ENCODE measurements at places on chromosomes 1 and 21. TPM values are rescaled to one million over a fixed set of nuclear protein-coding genes. Genes with fewer than 3 reads are reported as not detected.

- DNase-seq: no peak
These were observed 8.7 kb downstream of the SH3BP5L start for GRCh38 chr1:248817065-248817464.

Gene EFCAB14
- 104 TPM for polyA plus RNA-seq

DNA sequence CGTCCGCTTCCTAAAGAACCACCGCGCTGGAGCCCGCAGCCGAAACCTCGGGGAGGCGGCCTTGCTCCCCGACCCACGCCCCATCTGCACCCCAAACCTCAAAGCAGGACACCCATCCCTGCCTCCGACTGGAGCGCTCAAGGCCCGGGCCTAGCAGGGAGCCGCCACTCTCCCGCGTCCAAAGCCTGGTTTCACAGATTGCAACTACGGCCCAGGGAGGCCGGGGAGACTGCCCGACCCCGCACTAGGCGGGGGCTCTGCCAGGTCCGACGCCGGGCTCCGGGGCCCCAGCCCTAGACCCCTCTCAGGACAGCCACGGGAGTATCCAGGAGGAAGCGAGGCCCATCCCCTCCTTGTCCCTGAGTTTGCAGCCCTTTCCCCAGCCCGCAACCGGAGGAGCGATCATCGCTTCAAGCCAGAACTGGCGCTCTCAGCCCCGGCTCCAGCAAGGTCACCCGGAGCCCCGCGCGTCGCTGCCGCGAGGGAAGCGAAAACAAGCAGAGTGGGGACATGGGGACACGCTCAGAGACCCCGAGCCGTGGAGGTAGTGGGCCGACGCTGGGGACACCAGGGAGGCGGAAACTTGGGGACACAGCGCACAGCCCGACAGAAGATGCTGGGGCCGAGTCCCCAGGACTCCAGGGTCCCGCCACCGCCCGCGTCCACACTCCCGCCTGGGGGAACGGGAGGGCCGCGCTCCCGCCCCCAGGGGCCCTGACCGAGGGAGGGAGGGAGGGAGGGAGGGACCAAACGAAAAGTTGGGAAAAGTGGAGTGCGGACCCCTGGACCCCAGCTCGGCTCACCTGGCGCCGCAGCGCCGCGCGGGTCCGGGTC is 433 bp downstream of the TMEM200B start:
- DNase-seq: no peak

DNA sequence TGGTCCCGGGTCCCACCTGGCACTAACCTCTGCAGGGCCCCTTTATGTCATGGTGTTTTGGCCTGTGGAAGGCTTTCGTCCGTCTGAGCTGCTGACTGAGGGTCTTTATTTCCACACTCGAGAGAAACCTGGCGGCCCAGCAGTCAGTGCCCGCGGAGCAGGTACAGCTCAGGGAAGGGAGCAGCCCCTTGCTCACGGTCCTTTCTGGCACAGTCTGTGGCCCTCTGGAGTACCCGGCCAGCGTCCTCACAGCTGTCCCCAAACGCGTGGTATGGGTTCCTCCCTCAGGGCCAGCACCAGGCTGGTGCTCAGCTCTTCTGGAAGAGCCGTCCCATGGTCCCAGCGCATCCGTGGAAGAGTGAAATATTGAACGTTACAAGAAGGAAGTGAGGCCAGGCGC is 24.3 kb downstream of the SKI start:
- no peak for DNase-seq

- no peak for DNase-seq
These were observed 134.2 kb upstream of the SERTAD4 start for GRCh38 chr1:210098356-210098755.

Gene ST6GALNAC5
- 4.3 TPM for polyA plus RNA-seq

DNA sequence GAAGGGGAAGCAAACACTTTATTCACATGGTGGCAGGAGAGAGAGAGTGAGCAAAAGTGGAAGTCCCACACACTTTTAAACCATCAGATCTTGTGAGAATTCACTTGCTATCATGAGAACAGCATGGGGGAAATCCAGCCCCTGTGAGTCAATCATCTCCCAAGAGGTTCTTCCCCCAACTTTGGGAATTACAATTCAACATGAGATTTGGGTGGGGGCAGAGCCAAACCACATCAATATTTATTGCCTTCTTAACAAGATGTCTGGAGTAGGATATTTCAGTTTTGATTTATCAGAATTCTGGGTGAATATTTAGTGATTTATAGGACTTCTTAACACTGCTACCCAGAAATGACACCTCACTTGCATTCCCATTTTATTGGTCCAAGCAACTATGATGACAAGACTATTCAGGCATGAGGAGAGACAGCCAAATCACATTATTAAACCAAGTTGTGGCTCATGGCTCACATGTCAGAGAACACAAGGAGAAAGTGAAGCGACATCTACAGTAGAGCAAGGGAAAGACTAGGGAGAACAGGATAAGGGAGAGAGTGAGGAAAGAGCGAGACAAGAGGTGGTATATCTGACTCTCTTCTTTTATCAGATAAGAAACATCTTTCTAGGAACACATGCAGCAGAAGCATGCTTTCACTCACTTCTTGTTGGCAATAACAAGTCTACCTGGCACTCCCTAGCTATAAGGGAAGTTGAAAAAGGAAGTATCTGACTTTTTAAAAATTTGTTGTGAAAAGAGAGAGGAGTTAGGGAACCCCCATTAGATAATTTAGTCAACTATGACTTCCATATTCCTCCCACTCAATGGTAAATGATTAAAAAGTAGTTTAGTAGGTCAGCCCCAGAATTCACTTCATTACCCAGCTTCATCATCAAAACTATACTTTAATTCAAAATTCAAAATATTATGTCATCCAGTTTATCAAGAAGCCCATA is 36.6 kb upstream of the PTPRC start:
- DNase-seq: no peak

DNA sequence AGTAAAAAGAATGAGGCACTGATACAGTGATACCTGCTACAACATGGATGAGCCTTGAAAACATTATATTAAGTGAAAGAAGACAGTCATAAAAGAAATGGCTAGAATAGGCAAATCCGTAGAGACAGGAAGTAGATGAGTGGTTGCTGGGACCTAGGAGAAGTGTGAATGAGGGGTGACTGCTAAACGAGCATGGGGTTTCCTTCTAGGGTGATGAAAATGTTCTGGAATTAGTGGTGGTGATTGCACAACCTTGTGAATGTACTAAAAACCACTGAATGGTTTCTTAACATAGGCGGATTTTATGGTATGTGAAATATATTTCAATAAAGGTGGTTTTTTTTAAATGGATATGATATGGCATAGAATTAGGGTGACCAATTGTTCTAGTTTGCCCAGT is 12.6 kb upstream of the SERINC2 start:
- DNase-seq: no peak

- no peak for DNase-seq
These were observed 37.8 kb downstream of the FUBP1 start for GRCh38 chr1:77940921-77941570.

- no peak for DNase-seq
These were observed 53.1 kb upstream of the LBR start for GRCh38 chr1:225480825-225481434.

DNA sequence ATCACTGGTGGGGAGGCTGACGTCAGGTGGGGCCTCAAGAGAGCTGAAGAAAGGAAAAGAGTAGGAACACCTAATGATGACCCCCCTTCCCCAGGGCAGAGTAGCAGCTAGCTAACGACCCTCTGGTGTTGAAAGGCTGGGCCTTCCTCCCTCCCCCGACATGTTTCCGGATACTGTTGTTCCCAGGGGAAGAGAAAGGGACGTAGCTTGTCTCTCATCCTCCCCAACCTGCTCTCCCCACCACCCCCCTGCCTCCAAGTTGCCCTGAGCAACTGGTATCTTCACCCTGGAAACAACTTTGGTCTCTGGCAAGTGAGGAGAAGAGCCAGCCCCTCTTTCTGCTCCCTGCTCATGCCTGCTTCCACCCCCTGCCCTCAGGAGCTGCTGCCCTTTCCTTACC is 2.4 kb downstream of the SEMA6C start:
- no peak for DNase-seq

Gene KRTAP21-2
- not detected for polyA plus RNA-seq

GRCh38 chr21:41897047-41897669 is 18.0 kb upstream of the PRDM15 start:
- DNase-seq: no peak

GRCh38 chr1:230029244-230029941 is 37.6 kb upstream of the GALNT2 start:
- DNase-seq: no peak

Gene TTLL7
- 4.4 TPM for polyA plus RNA-seq

Gene LMNA
- polyA plus RNA-seq: 123 TPM

- no peak for DNase-seq
These were observed 91.2 kb upstream of the NGF start for GRCh38 chr1:115429241-115429640.

GRCh38 chr21:32162727-32163320 is 116.0 kb downstream of the MIS18A start:
- DNase-seq: no peak

DNA sequence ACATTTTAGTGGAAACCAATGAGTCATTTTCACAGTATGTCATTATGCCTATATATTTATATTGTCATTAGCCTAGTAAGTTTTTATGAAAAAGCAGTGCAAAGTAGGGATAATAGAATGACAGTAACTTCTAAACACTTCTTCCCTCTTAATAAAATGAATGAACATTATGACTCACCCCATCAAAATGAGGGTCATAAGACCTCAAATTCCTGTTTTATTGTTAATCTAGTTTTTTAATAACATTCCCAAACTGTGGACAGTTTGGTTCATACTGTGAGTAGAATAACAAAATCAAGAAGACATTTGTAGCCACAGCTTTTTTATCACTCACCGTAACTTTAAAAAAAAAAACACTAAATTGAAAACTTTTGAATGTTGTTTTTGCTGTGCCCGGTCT is 160.5 kb downstream of the LRRC40 start:
- DNase-seq: no peak

GRCh38 chr21:35401476-35401875 is 352.4 kb upstream of the RUNX1 start:
- DNase-seq: no peak

Gene PLPP3
- polyA plus RNA-seq: 150 TPM

GRCh38 chr1:1118011-1118875 is 2.4 kb upstream of the C1orf159 start:
- no peak for DNase-seq

GRCh38 chr1:56676571-56677035 is 31.5 kb downstream of the PRKAA2 start:
- no peak for DNase-seq

DNA sequence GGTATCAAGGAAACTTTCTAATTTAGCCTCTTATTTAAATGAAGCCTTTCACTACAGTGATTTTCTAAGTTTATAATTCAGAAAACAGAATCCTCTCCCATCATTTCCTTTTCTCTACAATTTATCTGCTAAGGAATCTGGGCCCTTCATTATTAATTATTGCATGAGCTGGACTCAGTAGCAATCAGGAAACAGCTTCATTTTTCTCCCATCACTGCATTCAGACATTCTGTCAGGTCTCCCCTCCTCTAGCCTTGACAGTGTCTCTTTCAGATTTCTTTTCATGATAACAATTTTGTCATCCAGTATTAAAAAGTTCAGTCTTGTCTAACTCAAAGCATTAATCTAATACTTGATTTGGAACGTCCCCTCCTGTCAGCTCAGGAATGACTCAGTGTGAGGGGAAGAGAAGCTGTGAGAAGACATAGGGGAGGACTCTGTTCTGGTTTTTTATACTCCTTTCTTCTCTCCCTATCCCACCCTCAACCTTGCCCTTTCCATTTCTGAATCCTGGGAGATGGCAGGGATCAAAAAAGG is 28.1 kb downstream of the SLC44A5 start:
- DNase-seq: no peak

Gene FNDC5
- 60.8 TPM for polyA plus RNA-seq

Gene CRNN
- not detected for polyA plus RNA-seq

Gene PBXIP1
- polyA plus RNA-seq: 69.3 TPM

DNA sequence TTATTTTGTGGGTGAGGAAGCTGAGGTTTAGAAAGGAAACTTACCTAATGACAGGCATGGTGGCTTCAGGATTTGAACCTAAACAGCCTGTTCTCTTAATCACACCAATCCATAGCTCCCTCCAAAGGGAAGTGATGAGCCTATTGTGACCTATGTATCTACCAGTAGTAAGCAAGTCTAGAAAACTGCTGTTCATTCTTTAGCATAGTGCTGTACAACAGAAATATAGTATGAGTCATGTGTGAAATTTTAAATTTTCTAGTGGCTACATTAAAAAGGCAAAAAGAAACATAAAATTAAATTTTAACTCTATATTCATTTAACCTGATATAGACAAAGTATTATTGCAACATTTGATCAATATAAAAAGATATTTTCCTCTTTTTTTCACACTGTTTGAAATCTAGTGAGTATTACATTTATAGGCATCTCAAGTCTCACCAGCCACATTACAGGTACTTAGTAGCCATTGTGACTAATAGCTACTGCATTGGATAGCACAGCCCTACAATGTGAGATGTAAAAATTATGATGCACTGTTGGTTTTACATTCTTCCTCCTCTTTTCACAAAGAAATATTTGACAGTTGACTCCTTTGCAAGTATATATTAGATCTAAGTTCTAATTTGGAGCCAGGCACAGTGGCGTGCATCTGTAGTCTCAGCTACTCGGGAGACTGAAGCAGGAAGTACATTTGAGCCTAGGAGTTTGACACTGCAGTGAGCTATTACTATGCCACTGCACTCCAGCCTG is 16.6 kb downstream of the IPO9 start:
- DNase-seq: no peak

Gene STIL
- polyA plus RNA-seq: 8.7 TPM

DNA sequence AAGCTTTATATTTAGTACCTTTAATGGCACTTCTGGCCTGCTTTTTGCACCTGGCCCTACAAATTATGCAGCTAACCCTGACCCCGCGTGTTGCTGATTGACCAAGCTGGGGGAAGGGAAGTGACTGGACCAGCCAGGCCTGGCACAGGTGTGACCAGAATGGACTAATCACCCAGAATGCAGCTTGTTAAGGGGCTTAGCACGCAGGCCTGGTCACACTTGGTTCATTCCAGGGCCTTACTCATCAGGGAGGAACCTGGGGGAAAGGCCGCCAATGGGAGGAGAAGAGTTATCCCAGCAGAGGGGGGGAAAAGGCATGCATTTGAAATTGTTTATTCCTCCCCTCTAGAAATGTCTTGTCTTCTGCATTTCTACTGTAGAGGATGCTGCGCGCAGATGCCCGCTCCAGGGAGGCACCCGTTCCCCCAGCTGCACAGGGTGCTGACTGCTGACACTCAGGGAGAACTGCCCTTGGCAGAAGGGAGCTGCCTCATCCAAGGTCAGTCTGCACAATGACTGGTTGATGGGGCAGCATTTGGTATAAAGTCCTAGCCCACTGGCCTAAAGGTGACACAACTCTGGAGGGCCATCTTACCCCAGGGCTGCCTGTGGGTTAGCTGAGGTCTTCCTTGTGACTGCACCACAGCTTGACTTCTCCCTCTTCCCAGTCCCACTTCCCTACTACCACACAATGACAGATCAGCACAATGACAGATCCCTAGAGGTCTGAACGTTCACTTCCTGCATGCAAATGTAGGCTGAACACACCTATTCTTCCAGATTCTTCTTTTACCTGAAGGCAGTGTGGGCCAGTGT is 29.0 kb downstream of the DHCR24 start:
- DNase-seq: peak; percentile 56

Gene ATP13A2
- polyA plus RNA-seq: 32.0 TPM

GRCh38 chr1:214332946-214333798 is 52.2 kb downstream of the SMYD2 start:
- DNase-seq: peak; percentile 29

Gene FCRL5
- 0.07 TPM for polyA plus RNA-seq
